ENCODE measurements at places on chromosomes 1 and 21. TPM values are rescaled to one million over a fixed set of nuclear protein-coding genes. Genes with fewer than 3 reads are reported as not detected.

EPHA8 gene
- total RNA-seq, result not detected

GREM2 gene
- not detected for total RNA-seq

SLC26A9 gene
- not detected for total RNA-seq

TMEM63A gene
- total RNA-seq, result 32.5 TPM

VAV3 gene
- total RNA-seq, result 1.9 TPM

RIMKLA gene
- total RNA-seq, result 5.3 TPM

TFF2 gene
- not detected for total RNA-seq
